Left cardiac atrium (tissue), 4 donors: ENCODE measurements at places on chromosomes 12 and 14. TPM values are rescaled to one million over a fixed set of nuclear protein-coding genes. Genes with fewer than 3 reads are reported as not detected.

- DNase-seq, result no peak
These were observed 864.2 kb upstream of the MGAT4C start for GRCh38 chr12:87120440-87120839.

DNA sequence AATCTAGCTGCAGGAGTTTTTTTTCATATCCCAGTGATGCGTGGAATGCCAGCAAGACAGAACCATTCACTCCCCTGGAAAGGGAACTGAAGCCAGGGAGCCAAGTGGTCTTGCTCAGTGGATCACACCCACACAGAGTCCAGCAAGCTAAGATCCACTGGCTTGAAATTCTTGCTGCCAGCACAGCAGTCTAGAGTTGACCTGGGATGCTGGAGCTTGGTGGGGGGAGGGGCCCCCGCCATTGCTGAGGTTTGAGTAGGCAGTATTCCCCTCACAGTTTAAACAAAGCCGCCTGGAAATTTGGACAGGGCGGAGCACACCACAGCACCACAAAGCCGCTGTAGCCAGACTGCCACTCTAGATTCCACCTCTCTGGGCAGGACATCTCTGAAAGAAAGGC lies 86.9 kb upstream of the STXBP6 start:
- DNase-seq, result no peak

DNA sequence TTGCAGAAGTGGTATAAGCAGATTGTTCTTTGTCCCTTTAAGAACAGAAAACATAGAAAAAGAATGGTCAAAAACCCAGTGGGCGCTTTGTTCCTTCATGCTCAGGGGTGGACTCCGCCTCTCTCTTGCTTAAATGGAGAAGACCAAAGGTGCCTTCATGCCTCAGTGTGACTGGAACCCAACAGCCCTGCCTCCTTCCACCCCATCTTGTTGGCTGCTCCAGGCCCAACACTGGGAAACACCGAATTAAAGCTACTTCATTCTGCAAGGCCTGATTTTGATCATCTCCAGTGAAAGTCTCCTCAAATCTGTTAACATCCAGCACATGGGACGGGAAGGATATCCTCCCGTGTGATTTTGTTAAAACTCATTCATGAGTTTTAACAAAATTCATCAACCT lies 103.7 kb downstream of the BCL11B start:
- no peak for DNase-seq

Gene DHRS2
- total RNA-seq, result not detected

Gene ASIC1
- total RNA-seq, result 4.1 TPM

Gene ARHGEF40
- 25.5 TPM for total RNA-seq

GRCh38 chr14:61132894-61133293 lies 148.2 kb downstream of the TMEM30B start:
- DNase-seq, result no peak

DNA sequence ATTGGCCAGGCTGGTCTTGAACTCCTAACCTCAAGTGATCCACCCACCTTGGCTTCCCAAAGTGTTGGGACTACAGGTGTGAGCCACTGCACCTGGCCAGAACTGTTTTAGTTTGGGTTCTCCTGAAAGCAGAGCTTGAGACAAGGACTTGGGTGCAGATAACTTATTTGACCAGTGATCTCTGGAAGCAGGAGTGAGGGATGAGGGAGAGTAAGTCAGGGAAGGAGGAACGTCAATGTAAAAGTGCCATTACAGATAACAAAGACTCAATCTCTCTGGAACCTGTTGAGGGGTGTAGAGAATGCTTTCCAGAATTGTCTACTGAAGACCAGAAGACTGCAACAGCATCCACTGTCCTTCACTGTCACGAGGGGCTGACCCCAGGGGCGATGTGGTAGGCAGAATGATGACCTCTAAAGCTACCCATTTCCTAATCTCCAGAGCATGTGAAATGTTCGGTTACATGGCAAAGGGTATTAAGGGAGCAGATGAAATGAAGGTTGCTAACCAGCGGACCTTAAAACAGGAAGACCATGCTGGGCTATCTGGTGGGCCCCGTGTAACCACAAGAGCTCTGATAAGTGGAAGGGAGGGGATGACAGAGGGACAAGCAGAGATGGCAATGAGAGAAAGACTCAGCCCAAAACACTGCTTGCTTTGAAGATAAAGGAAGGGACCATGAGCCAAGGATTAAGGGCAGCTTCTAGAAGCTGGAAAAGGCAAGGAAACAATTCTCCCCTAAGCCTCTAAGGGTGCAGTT lies 207.8 kb downstream of the RBM19 start:
- DNase-seq, result no peak

Gene ACSM4
- not detected for total RNA-seq

DNA sequence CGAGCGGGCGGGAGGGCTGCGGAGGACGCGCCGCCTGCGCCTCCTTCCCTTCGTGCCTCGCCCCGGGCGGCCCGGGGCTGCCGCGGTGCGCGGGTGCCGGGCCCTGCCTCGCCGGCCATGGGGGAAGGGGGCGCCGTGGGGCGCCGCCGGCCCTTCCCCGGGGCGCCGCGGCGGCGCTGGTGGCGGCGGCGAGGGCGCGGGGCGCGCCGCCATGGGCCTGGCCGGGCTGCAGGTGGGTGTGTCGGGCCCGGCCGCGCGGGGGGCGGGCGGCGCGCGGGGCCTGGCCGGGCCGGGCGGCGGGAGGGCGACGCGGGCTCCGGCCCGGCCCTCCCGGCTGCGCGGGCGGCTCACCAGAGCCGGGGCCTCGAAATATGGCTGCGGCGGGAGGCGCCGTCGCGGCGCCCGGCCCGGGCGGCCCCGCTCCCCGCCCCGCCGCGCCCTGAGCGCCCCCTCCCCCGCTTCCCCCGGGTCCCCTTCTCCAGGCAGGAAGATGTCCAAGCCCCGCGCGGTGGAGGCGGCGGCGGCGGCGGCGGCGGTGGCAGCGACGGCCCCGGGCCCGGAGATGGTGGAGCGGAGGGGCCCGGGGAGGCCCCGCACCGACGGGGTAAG lies 5.1 kb downstream of the KMT5A start:
- DNase-seq, result no peak

GRCh38 chr14:39212034-39212433 lies 21.7 kb upstream of the MIA2 start:
- DNase-seq, result no peak

Gene DDN
- 0.84 TPM for total RNA-seq

- no peak for DNase-seq
These were observed 17.2 kb upstream of the NRXN3 start for GRCh38 chr14:78153064-78153341.

DNA sequence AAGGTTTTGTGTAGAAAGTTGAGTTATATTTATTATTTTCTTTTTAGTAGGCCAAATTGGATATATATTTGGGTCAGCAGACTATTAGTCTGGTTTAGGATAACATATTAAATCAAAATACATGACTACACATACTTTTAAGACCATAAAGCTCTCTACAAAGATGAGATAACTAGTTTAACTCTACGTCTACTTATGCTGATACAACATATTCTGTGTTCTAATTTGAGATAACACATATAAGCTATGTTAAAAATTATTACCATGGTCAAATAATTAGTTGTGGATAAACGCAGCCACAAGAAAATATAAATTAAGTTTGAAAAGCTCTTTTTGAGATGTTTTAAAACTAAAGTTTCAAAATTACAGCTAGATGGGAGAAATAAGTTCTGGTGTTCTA lies 55.3 kb downstream of the IPO8 start:
- no peak for DNase-seq

DNA sequence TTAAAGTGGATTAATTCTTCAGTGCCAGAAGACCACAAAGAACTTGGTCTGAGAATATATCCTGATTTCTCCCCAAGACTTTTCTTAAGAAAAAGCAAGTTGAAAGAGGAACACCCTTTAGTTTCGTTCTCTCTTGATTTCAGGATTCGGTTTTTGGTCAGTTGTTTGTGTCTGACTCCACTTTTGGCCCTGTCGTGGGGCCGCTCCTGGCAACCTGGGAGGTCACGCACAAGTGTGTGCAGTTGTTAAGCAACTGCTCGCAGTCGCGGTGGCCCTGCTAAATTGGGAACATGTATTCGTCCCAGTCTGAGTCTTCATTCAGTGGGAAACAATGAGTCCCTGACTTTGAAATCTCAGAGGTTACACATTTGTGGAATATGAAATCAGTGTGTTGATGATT lies 68.7 kb downstream of the RGS6 start:
- DNase-seq, result peak; percentile 49
